ENCODE measurements at places on chromosomes 3 and 15.

- DNase-seq = no peak
Observed at GRCh38 chr15:41022487-41023090, 69.3 kb downstream of the CHAC1 start.

DNA sequence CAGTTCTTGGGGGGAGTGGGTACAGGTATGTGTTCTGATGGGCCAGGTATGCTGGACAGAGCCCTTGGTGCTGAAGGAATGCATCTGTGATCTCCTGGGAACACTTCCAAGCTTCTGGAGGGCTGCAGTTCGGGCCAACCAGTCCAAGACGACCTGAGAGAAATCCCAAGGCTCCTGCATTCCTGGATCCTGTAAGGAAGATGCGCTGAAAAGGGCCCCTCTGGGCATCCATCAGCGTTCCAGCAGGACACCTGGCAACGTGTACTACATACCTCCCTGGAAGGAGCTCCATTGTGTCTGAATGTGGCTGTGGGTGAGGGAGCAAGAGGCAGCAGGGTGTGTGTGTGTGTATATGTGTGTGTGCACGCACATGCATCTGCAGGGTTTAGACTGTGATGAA lies 144.7 kb downstream of the FAM43A start:
- DNase-seq = no peak

- DNase-seq = no peak
Observed at GRCh38 chr15:85030301-85030929, 48.8 kb downstream of the PDE8A start.

DNA sequence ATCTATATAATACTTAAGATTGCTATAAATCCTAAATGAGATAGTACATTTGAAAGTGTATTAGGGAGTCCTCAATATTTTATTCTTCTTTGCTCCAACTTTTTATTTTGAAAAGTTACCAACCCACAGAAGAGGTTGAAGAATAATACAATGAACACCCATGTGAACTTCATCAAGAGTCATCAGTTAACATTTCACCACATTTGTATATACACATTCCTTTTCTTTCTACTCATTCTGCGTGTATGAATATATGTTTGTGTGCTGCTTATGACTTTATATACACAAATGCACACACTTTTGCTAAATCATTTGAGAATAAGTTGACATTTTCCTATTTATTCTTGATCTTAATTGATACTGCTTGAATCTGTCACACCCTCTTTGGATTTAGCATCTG lies 193.3 kb upstream of the CGNL1 start:
- no peak for DNase-seq

DNA sequence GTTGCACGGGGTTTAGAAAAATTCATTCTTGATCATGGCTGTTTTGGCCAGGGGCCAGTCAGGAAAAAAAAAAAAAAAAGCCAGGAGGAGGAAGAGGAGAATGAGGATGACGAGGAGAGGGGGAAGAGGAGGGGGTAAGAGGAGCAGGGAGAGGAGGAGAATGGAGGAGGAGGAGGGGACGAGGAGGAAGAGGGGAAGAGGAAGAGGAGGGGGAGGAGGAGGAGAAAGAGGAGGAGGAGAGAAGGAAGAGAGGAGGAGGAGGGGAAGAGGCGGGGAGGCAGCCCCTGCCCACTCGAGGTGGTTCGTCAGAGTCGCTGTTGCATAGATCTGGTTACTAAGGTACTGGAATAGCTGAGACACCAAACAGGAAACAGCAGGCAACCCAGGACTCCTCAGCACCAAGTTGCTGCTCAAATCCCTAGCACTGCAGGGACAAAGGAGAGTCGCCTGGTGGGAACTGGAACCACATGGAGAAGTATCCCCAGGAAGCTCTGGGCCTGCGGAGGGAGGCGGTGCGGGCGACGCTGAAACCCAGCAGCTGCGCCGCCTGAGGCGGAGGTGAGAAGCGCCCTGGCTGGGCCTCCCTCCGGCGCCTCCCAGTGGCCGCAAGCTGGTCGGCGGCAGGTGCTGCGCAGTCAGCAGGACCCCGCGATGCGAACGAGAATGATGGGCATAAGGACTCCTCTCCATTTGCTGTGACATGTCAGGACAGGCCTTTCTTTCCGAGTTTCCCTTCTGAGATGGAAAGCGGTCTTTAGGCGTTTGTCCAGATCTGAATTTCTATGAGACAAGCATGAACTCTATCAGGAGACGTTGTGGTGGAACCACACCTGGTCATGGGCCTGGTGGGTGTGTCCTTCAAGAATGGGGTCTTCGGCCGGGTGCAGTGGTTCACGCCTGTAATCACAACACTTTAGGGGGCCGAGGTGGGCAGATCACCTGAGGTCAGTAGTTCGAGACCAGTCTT lies 17.5 kb downstream of the FAM240A start:
- DNase-seq = peak; percentile 34

- no peak for DNase-seq
Observed at GRCh38 chr15:39406485-39406884, 174.4 kb upstream of the THBS1 start.

GRCh38 chr15:80580536-80581260 lies 114.4 kb upstream of the ABHD17C start:
- no peak for DNase-seq

DNA sequence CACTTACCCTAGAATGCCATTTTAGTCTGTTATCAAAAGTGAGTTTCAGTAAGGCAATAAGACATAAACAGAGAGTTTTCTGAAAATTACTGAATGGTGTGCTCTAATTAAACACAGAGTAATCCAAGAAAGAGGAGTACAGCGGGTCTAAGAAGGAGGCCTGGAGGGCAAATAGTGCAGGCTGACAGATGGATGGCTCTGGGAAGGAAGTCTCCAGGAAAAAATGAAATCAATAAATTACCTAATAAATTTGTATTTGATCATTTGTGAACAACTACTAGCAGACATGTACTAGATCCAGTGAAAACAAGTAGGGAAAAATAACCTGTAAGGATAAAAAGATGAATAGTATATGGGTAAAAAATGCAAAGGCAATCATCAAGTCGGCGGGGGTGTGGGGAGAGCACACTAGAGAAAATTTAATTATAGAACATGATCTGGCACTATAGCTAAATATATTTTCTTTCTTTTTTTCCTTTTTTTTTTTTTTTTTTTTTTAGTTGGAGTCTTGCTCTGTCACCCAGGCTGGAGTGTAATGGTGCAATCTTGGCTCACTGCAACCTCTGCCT lies 22.6 kb upstream of the GPD1L start:
- DNase-seq = no peak

- DNase-seq = no peak
Observed at GRCh38 chr15:56353740-56354139, 11.5 kb upstream of the TEX9 start.

- no peak for DNase-seq
Observed at GRCh38 chr3:50289130-50289529, 3.1 kb downstream of the IFRD2 start.

DNA sequence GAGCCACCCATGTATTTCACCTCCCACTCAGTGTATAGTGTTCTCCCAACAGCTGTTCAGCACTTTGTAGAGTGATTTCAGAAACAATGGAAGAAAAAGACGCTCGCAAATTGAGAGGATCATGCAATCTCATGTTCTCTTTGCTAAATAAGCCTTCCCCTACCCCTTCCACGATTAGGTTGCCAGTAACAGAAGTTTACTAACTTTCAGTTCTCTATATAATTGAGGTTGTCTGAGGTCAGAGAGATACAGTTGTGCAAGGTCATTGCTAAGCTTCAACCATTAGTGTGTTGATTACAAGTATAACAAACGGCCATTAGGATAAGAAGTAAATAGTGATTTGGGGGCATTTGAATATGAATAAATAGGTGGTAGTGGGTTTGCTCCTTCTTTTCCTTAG lies 99.6 kb downstream of the TUSC7 start:
- no peak for DNase-seq

- no peak for DNase-seq
Observed at GRCh38 chr15:69323893-69324430, 25.2 kb downstream of the PAQR5 start.

- no peak for DNase-seq
Observed at GRCh38 chr15:39180483-39180933, 400.4 kb upstream of the THBS1 start.

- DNase-seq = no peak
Observed at GRCh38 chr3:150174179-150174578, 203.5 kb upstream of the PFN2 start.

- no peak for DNase-seq
Observed at GRCh38 chr3:143700431-143700975, 147.8 kb downstream of the SLC9A9 start.

DNA sequence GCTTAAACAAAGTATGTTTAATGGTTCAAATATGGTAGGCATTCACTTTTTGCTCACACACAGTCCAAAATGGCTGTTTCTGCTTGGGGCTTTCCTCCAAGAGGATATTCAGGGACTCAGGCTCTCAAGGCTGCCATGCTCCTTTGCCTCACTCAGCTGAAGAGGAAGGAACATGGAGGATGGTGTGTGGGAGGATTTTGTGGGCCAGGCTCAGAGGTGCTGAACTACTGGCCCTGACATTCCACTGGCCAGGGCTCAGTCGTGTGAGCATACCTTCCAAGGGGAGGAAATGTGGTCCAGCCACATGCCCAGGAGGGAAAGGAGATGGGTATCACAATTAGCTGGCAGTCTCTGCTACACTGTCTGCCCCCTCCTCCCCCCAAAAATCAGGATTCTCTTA lies 8.7 kb downstream of the PXYLP1 start:
- no peak for DNase-seq

- no peak for DNase-seq
Observed at GRCh38 chr15:58258501-58259292, 120.5 kb downstream of the AQP9 start.

DNA sequence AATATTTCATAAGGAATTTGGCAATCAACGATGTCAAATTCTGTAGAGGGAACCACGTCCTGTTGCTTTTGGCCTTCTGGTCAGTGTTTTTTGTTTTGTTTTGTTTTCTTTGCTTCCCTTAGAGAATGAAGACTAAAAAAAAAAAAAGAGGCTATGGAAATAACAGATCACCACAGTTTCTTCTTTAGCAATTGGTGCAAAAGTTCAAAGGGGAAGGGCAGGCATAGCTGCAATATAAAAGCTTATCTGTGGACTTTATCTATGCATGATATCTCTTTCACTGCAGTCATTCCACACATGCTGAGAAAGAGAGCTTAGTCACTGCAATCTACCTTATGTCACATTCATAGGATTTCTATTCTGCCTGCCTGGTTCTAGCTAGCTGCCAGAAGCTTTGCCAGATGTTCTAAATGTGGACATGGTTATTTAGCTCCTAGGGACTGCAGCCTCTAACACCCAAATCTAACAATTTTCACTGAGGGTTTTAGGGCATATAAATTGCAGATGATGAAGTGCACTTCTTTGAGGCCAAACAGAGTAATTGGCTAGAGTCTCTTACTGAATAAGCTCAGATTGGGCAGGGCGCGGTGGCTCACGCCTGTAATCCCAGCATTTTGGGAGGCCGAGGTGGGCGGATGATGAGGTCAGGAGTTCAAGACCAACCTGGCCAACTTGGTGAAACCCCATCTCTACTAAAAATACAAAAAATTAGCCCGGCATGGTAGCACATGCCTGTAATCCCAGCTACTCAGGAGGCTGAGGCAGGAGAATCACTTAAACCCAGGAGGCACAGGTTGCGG lies 637.2 kb downstream of the NTRK3 start:
- DNase-seq = no peak

DNA sequence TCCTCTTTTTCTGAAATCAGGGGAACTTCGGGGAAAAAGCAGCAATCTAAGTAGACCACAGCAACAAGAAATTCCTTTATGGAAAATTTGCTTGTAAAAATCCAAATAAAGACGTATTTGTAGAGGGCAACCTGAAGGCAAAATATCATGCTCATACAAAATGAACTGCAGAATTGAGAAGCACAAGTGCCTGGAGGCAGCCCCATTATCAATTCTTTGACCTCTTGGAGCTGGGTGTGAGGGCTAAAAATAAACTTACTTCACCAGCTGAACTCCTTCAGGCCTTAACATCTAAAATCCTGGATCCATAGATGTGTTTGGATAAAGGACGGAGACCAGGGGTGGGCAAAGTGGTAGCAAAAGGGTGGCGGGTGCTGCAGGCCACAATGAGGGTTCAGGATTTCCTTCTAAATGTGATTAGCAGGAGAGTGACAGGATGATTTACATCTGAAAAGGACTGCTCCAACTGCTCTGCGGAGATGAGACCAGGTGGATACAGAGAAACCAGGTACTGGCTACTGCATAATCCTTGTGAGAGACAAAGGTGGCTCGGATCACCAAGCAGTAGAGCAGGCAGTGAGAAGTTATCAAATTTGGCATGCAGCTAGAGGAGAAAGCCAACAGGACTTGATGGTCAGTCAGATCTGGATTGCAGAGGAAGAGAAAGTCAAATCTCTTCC lies 81.7 kb upstream of the TJP1 start:
- no peak for DNase-seq

DNA sequence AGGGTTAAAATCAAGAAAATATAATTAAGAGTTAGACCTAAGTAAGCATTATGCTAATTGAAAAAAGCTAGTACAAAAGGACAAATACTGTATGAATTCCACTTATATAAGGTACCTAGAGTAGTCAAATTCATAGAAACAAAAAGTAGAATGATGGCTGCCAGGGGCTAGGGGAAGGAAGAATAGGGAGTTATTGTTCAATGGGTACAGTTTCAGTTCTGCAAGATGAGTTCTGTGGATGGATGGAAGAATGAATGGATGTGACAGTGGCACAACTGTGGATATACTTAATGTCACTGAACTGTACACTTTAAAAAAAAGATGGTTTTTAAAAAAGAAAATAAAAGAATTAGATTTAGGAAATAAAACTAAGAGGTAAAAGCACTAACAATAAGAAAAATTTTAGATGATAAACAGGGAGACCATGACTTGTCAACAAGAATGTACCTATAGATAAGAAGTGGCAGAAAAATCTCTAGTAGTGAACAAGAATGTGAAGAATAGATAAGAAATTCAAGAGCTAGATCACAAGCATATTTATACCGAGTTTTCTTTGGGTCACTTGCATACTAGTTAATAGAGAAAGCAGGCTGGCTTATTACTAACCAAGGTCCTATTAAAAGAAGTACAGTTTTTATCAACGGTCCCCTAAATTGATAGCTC lies 5.5 kb downstream of the IFT80 start:
- DNase-seq = no peak

DNA sequence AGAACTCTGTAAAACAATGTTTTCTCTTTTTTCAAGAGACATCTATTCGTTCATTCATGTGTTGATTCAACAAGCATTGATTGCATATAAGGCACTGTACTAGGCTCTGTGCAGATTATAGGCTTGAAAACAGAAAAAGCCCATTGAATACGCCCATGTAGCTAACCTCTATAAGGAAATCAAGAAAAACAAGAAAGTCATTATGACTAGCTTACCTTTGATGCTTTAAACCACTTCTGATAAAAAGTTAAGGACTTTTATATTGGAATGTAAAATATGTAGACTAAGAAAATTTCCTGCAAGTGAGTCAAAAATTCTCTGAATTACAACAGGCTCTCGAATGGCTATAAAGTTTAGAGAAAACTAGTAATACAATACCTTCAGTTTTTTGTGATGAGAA lies 92.5 kb downstream of the BDH1 start:
- DNase-seq = no peak

GRCh38 chr3:172204716-172205115 lies 165.3 kb downstream of the FNDC3B start:
- DNase-seq = no peak

DNA sequence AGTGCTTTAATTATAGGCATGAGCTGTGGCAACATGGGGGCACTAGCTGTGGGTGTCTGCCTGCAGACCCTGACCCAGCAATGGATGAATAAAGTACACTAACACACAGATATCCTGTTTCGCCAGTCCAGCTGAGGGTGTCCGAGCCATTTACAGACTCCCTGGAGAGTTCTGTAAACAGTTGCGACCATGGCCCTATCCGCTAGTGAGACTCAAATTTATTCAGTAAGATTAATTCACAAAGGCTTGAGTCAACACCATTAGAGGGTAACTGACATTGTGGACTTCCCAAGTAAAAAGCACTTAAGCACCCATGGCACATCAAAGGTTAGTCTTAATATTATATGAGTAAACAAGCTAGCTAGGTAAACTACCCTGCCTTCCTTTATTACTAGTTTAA lies 161.6 kb downstream of the TBL1XR1 start:
- DNase-seq = peak; percentile 71

All from NCI-H510A (cell line).